ENCODE measurements at places on chromosomes 5 and 9.

GRCh38 chr5:71666321-71666720 is 52.8 kb upstream of the CARTPT start:
- no peak for DNase-seq

GRCh38 chr9:96150324-96151227 is 151.4 kb downstream of the HSD17B3 start:
- DNase-seq, result no peak

- no peak for DNase-seq
These were observed 9.3 kb upstream of the NRARP start for GRCh38 chr9:137311171-137311985.

DNA sequence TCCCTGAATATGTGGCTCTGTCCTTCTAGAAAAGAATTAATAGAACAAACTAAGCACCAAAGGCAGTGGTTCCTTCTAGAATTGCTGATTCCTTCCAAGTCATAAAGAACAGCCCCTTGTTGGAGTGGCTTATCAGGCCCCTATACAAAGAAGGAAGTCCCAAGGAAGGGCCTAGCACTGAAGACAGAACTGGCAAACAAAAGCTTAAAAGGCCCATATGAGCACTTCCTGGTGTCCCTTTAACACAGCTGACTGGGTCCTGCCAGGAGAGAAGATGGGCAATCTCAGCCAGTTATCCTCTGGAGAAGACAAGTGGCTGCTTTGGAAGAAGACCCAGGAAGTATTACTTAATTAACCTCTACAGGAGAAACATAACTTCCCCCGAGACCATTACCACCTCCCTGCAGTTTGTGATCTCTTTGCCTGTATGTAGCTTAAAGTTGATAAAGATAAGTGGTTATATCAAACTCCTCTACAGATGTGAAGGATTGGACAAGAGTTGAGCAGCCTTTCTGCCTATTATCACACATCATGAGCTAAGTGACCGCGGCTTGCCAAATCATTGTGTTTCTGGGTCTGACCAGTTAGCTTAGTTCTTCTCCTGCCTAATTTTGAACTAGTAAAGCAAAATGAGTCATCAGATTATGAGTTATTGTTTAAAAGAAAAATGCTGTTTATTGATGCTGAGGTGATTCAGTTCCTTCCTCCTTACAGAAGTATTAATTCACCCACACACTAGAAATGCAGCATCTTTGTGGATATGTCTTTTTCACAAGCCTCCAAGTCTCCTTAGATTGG is 13.3 kb upstream of the STING1 start:
- peak; percentile 3 for DNase-seq

DNA sequence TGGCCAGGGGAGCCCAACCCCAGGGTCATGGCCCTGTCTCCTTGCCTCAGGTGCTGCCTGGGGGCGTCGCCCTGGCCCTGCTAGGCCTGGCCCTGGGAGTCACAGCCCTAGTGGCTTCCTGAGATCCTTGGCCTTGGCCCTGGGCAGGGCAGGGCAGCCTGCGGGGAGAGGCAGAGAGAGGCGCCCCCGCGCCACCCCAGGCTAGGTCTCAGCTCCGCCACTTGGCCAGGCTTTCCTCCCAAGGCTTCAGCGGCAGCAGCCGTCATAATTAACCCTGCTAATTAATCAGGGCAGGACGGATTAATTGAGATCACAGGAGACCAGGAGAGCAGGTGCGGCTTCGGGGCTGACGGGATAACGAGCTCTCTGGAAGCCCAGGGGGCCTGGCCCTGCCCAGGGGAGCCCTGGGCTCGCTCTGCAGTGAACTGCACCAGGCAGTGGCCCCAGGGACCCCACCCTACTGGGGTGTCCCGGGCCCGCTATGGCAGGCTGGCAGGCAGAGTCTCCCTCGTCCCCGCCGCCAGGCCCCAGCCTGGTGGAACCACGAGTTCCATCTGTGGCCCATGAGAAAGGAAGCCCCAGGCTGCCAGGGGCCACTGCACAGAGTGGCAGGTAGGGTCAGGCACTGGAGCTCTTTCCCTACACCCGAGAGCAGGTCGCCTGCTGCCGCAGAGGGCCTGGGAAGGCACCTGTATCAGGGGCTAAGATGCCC is 269.6 kb downstream of the PBX3 start:
- no peak for DNase-seq

DNA sequence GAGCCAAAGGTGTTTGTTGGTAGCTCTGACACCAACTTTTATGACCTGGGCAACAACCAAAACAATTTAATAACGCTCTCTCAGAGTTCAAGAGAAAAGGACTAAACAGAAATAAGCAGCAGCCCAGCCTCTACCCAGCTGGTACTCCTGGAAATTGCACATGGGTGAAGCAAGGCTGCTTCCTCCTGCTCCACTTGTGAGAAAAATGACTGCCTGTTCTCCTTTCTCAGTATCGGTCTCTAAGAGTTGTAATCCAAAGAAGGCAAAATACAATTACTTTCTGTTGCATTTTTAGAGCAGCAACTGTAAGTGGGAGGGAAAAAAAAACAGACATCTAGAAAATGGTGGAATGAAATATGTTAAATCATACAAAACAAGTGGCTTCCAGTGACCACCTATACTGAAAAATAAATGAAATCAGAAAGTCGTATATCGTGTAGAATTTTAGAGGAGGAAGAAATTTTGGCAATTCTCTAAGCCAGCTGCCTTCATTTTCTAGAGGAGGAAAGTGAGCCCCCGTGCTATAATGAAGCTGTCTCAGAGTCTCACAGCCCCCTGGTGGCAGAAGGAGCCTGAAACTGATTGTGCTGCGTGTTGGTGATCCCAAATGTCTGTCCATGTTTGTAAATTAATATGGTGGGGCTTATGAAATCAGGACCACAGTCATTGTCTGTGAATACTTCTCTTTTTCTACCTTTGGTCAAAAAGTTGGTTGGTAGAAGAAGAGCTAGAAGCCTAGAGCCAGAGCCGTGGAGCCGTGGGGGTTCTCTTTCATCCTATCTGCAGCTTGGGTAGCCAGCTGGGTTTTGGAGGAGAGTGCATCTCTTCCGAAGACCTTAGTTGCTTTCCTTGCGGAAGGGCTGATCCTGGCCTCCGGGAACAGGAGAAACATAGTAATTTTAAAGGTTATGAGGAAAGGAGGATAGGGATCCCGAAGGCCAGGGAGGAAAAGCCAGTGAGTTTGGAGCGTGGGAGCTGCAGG is 139.9 kb downstream of the PIP5K1B start:
- DNase-seq, result peak; percentile 14

GRCh38 chr5:13833440-13833839 is 111.0 kb downstream of the DNAH5 start:
- no peak for DNase-seq

- DNase-seq, result no peak
These were observed 660.3 kb downstream of the ISL1 start for GRCh38 chr5:52043543-52043942.

DNA sequence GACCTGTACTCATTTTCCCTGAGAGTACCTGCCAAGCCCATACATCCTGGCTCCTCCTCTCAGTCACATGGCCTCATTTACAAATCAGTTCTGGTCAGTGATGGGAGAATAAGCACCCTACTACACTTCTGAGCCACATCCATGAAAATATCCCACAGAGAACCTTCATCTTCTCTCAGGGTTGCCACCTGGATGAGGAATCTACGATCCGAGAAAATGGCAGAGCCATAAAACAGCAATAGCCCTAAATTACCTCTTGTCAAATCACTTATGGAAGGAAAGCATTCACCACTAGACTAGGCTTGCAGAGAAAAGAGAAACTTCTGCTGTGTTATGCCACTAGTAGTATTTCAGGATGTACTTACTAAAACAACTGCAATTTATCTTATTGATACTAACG is 324.8 kb downstream of the BNC2 start:
- DNase-seq, result no peak

GRCh38 chr5:53239301-53239990 is 129.9 kb upstream of the MOCS2 start:
- no peak for DNase-seq

DNA sequence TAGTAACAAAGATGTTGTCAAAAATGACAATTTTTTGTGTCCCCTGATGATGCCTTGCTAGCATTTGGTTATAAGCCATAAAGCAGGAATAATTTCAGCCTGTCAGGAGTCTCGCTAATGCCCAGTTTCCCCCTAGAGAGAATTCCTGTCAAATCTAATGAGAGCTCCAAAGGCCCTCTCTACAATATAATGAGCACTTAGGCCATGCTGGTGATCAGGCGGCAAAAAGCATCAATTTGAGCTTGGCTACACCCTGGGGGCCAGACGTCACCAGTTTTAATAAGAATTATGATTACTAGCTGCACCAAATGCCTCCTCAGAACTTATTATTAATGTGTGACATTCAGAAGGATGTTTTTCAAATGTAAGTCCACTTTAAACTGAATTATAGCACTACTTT is 6.1 kb downstream of the TLE1 start:
- no peak for DNase-seq

GRCh38 chr5:135320718-135321484 is 78.1 kb downstream of the MACROH2A1 start:
- no peak for DNase-seq

GRCh38 chr5:120446068-120446492 is 18.0 kb upstream of the PRR16 start:
- peak; percentile 81 for DNase-seq

DNA sequence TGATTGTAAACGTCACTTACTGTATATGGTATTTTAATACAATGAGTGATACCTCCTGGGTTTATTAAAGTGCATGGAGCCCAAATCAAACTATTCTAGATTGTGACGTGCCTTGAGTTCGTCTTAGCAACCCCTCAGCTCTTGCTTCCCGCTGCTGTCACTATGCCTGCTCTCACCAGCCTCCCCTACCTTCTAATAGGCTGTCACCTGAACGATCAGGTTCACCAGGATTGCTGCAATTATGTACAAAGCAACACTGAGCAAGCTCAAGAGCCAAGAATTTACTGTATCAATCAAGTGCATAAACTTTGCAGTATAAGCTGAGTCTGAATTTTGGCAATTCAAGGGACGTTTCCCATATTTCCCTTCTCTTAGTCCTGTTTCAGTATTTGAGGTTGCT is 3.0 kb downstream of the LECT2 start:
- no peak for DNase-seq

DNA sequence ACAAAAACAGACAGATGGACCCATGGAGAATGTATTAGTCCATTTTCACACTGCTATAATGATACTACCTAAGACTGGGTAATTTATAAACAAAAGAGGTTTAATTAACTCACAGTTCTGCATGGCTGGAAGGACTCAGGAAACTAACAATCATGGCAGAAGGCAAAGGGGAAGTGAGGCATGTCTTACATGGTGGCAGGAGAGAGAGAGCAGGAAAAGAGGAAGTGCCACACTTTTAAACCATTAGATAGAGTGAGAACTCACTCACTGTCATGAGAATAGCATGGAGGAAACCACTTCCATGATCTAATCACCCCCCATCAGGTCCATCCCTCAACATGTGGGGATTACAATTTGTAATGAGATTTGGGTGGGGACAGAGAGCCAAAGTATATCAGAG is 808.9 kb downstream of the CDH12 start:
- no peak for DNase-seq

DNA sequence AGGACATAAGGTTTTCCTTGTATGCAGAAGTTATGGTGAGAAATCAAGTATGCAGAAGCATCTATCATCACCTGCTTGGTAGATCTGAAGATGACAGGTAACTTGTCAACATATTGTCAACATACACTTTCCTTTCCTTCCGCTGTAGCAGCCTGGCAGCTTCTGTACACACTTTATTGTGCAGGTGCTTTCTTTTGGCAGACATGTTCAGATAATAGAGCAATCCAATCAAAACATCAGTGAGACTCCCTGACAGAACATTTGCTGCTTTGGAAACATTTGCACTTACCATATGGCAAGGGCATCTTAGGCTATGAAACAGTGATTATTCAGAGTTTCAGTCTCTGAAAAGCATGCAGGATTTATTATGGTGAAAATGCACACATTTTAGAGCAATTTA is 161.1 kb upstream of the CDH12 start:
- DNase-seq, result no peak

GRCh38 chr5:128536254-128537220 is 1.5 kb downstream of the FBN2 start:
- no peak for DNase-seq

DNA sequence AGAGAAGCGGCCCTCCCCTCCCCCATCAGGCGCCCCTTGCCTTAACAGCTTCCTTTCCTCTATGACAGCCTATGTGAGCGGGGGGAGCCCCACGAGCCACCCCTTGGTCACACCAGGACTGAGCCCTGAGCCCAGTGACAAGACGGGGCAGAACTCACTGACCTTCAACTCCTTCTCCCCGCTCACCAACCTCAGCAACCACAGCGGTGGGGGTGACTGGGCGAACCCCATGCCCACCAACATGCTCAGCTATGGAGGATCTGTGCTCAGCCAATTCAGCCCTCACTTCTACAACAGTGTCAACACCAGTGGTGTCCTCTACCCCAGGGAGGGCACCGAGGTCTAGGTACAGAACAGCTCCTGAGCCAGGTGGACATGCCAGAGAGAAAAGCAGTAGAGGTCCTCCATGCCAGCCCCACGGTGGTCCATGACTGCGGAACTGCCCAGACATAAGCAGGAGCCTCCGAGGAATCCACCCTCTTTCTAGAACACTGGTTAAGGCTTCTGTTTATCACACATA is 2.6 kb downstream of the FOXI1 start:
- DNase-seq, result no peak

- no peak for DNase-seq
These were observed 16.2 kb downstream of the ANKS6 start for GRCh38 chr9:98780059-98780749.

- no peak for DNase-seq
These were observed 38.0 kb downstream of the CREBRF start for GRCh38 chr5:173094012-173094661.

- DNase-seq, result no peak
These were observed 40.4 kb upstream of the IL17B start for GRCh38 chr5:149419532-149419858.

DNA sequence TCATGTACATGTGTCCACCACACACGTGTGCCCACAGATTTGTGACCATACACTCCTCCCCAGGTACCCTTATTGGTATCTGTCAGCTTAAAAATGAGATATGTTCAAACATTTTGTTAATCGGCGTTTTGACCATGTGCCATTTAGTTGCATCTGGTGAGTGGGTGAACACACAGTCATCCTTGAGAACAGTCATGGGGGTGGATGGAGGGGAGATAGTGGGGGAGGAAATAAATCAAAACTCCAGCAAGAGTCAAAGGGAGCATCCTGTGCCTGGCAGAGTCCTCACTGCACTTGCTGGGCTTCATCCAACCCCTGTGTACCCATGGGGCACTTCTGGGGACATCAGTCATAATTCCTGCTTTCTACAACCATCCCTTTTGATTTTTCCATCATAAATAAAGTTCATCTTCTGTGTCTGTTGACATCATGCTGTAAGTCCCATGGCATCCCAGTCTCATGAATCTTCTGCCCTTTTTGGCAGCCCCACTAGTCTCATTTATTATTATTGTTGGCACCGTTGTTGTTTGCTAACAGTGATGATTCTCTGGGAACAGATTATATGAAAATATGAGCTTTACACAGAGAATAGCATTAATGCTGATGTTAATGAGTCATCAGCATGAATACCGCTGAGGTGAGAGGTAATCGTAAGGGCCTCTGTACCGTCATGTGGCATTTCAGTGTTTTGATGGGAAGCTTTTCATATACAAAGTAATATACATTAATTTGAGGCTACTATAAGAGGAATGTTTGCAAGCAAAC is 24.4 kb upstream of the CLK4 start:
- peak; percentile 11 for DNase-seq
